ENCODE measurements at places on chromosomes 6 and 20.

GRCh38 chr6:89921691-89922090 is 27.4 kb downstream of the GJA10 start:
- no peak for DNase-seq

DNA sequence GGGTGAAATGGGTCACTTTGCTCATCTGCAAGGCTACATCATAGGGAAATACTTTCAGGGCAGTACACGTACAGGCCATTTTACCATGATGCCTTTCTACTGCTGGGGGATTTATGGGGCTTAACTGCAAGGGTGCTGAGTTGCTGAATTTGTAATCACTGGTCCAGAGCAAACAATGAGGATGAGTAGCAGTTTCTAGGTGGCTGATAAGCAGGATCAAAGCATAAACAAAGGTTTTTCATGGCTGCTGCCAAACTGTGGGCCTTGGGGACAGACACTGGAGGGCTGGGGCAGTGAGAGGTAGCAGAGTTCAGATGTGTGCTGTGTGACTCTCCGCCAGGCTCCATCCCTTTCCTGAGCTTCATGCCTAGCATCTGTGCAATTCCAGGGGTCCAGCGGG is 68.3 kb downstream of the CNBD2 start:
- DNase-seq: peak; percentile 42

- DNase-seq: no peak
These were observed 80.9 kb upstream of the HTR1E start for GRCh38 chr6:86856379-86856778.

DNA sequence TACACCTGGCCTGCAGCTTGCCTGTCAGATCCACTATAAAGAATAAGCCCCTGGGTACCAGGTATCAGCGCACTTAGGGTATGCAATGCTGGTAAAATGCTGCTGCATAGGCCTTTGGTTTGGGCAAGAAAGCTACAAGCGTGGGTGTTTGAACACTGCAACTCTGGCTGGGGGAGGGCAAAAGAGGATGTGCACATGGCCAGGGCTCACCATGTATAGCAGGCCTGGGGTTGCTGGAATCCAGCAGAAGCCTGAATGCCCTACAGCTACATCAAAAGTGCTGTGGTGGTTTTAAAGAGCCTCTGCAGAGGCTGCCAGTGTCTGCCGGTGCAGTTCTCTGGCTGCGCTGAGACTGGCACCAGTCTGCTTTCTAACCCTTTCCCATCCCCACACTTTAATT is 51.7 kb downstream of the UQCC1 start:
- DNase-seq: no peak

DNA sequence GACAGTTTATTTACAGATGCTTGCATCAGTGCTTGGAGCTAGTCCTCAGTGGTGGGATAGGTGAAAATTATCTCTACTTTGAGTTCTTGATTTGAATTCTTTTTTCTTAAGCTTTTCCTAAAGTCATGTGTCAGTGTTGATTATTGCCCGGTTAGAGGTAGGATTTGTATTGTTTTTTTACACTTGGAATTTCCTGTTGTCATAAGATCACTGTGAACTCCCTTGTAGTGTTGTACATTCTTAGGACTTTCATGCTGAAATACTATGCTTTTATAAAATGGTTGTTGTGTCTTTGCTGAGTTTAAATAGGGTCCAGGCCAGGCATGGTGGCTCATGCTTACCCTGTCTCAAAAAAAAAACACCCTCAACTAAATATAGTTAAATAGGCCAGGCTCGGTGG is 20.3 kb downstream of the ASXL1 start:
- DNase-seq: no peak

- DNase-seq: no peak
These were observed 579 bp upstream of the BPHL start for GRCh38 chr6:3117912-3118352.

- no peak for DNase-seq
These were observed 66.8 kb downstream of the UNC5CL start for GRCh38 chr6:40972190-40972589.

- no peak for DNase-seq
These were observed 63.2 kb upstream of the TIAM2 start for GRCh38 chr6:154931711-154932424.

DNA sequence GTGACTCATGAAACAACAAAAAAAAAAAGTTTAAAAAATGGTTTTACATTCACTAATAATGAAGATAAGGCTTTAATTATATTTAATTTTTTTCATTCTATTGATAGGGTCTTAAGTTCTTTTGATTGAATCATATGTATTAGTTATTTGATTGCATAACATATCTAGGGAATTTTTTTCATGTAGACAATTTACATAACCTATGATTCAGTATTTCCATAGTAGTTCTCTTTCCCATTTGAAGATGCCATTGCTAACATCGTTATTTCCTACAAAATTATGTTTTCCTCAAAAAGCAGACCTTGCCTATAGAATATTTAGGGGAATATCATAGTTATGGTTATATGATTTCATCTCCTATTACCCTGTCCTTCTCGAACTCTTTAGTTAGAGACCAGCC is 463.4 kb downstream of the TFAP2B start:
- DNase-seq: no peak

GRCh38 chr6:154284313-154284853 is 72.2 kb downstream of the IPCEF1 start:
- DNase-seq: no peak
